ENCODE measurements at places on chromosomes 1 and 21. TPM values are rescaled to one million over a fixed set of nuclear protein-coding genes. Genes with fewer than 3 reads are reported as not detected.

DNA sequence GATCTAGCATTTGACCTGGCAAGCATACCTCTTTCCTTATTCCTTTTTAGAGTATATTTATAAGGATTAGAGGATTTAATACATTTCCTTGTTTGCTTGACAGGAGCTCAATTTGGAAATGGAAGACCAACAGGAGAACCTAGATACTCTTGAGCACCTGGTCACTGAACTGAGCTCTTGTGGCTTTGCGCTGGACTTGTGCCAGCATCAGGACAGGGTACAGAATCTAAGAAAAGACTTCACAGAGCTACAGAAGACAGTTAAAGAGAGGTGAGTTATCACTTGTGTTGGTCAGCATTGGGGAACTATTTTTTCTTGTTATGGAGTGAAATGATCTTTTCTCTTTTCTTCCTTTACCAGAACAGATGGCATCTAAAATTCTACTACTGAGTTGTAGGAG lies 123.4 kb upstream of the BMP8A start:
- DNase-seq, result no peak

GRCh38 chr1:36083219-36083618 lies 675 bp upstream of the TEKT2 start:
- DNase-seq, result no peak

DNA sequence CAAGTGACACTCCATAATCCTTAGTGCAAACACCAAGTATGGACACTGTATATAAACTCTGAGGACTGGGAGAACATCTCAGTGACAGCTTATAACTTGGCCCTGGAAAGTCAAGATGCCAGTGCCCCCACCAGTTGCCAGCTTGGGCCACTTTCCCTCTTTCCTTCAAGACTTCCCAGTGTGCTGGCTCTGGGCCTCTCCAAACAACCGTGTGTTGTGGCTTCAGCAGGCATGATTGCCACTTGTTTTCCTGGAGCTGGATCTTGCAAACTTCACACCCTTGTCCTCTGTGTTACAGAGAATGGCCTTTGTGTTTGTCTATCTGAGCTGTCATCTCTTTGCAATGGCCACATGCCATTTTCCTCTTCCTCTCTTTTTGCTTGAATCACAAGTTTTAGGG lies 37.0 kb downstream of the CCDC185 start:
- no peak for DNase-seq

GRCh38 chr1:229619614-229620013 lies 6.3 kb downstream of the TAF5L start:
- no peak for DNase-seq

DNA sequence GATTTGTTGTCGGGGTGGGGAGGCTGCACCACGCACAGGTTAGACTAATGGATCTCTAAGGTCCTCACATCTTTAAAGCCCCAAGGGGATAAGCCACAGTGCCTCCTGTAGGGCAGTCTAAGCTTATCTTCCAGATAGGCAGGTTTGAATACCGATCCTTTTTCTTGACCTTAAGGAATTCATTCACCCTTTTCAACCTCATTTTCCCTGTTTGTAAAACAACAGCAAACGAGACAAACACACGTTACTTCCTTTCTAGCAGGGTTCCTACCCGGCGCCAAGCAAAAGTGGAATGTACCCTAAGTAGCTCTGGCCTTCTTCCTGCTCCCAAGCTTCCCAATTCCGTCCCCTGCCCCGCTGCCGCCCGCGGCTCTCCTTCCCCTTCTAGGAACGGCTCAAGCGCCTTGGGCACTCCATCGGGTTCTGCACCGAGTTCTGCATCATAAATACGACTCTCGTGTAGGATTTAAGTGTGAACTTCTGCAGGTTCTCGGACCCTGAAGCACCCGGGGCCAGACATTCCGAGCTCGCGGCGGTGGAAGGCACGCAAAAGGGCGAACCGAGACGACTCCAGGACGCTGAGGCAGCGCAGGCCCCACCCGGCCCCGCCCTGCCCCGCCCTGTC lies 548 bp upstream of the CDC20 start:
- no peak for DNase-seq

- no peak for DNase-seq
These were observed 46.6 kb downstream of the WLS start for GRCh38 chr1:68185743-68186142.

DNA sequence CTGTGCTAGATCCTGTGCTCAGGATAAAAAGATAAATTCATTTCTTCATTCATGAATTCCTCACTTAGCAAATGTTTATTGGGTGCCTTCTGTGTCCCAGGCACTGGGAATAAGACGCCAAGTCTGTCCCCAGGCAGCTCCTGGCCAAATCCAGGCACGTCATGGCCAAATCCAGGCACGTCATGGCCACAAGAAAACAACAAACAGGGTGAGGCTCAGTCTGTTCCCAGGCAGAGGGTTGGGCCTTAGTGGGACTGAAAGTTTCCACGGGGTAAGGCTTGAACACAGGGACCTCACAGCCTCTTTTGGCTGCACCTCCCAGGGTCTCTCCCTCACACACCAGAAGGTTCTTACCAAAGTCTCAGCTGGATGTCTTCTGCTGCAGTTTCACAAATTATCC lies 95.7 kb downstream of the PAX7 start:
- DNase-seq, result no peak

DNA sequence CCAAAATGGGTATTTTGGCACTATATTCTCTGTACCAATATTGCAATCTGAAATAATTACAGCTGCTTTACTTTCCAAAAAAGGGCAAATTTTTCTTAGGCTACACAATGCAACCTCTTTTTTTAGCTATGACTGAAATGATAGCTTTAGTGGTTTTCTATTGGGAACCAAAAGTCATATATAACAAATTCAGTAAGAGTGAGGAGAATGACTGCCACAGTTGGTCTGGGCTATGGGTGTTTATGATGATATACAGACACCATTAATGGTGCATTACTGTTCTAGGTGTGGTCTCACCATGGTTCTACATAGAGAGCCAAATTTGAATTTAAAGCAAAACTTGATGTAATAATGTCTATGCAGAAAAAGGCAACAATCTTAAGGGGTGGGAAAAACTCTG lies 72.3 kb upstream of the PTBP2 start:
- DNase-seq, result no peak

- DNase-seq, result no peak
These were observed 42.8 kb downstream of the ACP6 start for GRCh38 chr1:147627435-147628110.

GRCh38 chr1:35854989-35855700 lies 27.9 kb upstream of the AGO1 start:
- no peak for DNase-seq

DNA sequence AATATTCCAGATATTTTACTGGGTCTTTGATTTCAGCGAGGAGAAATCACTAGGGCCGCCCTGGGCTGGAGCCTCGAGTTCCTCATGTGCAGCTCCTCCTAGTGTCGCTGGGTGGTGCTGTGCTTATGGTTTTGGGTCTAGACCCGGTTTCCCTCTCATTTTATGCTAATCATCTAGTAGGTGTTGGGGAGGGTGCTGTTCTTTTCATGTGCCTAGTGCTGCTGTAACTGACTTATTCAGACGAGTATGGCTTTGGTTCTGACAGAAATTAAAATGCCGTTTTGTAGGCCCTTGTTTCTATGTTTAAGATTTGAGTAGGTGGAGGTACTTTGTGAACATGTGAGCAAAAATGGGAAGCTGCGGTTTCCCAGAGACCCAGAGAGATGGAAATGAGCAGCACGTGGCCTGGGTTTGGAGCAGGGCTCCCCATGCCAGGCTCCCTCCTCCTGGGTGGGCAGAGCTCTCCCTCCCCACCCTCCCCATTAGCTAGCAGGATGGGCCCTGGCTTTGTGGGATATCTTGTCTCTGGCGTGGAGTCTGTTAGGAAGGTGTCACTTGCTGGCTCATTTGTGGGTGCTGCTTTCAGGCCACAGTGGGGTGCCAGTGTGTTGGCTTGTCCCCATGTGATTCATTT lies 74.0 kb upstream of the GPR88 start:
- DNase-seq, result peak; percentile 65

DNA sequence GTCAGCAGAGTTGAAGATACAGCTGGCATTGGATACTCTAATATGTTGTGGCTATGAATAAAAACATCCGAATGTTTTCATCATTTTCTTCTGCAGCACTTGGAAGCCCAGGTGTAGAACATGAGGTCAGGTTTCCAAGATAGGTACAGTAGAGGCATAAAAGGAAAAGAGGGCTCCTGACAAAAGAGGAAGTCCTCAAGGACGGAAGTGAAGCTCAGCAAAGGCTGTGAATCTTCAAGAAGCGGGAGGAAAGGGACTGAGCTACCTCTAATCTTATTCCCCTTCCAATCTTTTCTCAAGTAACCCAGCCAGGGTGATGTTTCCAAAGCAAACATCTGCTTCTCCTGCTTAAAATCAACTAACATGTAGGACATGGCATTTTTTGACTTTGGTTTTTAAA lies 4.4 kb upstream of the PIK3C2B start:
- no peak for DNase-seq

- DNase-seq, result no peak
These were observed 105.9 kb upstream of the SLC45A1 start for GRCh38 chr1:8211883-8212579.

- no peak for DNase-seq
These were observed 149.2 kb downstream of the NCAM2 start for GRCh38 chr21:21147374-21147745.

DNA sequence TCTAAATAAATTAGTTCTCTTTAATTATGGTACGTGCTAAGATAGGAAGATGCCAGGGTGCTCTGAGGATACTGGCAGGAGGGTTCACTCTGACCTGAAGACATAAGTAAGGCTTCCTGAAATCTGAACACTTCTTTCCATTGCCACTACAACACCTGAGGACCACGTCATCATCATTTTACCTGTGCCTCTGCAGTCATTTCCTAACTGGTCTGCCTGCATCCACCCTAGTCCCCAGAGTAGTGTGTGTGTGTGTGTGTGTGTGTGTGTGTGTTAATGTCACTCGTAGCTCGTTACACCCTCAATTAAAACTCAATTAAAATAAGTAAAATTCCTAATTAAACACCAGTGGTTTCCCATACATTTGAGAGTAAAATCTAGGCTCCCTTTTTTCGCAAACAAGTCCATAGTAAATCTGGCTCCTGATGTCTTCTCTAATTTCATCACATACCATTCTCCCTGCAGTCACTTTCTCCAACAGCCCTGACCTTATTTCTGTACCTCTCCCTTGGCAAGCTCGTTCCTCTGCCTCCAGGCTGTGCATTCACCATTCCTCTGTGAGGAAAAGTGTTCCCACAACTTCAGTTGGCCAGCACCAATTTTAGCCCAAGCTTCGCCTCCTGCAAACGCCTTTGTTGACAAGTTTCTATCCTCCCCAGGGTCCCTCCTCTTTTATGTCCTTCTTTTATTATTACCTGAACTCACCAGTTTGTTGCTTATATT lies 8.7 kb downstream of the IL12RB2 start:
- no peak for DNase-seq

GRCh38 chr21:43207043-43207315 lies 38.2 kb downstream of the CRYAA start:
- DNase-seq, result no peak

DNA sequence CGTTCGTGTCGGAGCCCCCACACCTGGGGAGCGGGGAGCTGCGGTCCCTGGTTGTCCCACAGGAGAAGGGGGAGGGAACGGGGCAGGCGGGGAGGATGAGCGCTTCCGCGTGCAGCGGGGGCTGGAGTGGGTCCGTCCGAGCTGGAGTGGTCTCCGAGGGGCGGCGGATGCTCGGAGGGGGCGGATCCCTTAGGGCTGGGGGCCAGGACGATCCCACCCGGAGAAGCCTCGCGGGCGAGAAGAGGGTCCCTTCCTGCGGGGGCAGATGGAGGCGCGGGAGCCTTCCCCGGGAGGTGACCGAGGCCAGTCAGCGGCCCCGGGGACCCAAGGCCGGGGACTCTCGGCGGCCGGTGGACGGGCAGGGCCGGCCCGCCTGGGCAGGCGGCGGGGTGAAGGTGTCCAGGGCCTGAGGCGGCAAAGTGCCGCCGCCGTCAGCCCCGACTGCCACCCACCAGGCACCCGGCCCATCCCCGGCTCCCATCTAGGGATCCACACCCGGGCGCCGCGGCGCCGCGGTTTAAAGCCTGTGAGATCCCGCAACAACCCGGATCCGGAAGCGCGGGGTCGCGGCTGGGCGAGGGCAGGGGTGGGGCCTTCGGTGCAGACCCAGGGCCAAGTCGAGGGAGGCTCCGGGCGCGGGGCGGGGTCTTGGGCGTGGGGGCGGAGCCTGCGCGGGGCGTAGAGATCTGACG lies 5.3 kb upstream of the CCDC27 start:
- peak; percentile 90 for DNase-seq

- DNase-seq, result no peak
These were observed 94.6 kb downstream of the EIF4G3 start for GRCh38 chr1:21082073-21082472.

DNA sequence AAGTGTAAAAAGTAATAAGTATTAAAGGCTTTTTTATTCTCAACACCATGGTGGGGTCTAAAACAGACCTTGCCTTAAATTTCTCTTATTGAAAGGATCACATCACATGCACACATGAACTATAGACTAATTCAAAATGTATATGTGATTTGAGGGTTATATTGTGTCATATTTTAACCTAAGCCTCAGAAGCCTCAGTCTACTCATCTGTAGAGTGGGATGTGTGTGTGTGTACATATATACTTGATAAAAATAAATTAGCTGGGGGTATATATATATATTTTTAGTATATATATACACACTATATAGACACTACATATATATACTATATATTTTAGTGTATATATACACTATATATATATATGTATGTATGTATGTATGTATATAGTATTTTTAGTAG lies 58.8 kb downstream of the KCTD3 start:
- no peak for DNase-seq

The ELAPOR1 gene
- 1.4 TPM for total RNA-seq

The CALML6 gene
- 1.00 TPM for total RNA-seq

The AUNIP gene
- 4.2 TPM for total RNA-seq

The ATP6V1G3 gene
- total RNA-seq, result not detected

The LRRC53 gene
- total RNA-seq, result not detected
